ENCODE measurements at places on chromosomes 16 and 17.

GRCh38 chr16:13453938-13454553 lies 465.9 kb upstream of the ERCC4 start:
- DNase-seq: peak; percentile 56

DNA sequence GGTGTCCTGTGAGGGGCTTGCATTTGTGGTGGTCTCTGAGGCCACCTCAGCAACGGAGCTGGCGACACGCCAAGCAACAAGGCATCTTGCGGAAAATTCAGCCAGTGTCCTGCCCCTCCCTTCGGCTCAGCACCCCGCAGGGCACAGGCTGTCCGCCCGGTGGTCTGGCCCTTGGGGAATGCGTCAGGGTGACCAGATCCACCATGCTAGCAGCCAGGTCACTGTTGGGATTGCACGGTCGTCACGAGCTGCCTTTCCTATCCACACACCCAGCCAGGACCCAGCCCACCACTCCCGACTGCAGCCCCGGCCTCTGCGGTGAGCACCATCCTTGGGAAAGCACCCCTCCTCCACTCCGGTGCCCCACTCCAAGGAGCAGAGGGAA lies 221.2 kb downstream of the NTN1 start:
- no peak for DNase-seq

- peak; percentile 64 for DNase-seq
These were observed 8.0 kb downstream of the FLYWCH1 start for GRCh38 chr16:2919511-2920255.

DNA sequence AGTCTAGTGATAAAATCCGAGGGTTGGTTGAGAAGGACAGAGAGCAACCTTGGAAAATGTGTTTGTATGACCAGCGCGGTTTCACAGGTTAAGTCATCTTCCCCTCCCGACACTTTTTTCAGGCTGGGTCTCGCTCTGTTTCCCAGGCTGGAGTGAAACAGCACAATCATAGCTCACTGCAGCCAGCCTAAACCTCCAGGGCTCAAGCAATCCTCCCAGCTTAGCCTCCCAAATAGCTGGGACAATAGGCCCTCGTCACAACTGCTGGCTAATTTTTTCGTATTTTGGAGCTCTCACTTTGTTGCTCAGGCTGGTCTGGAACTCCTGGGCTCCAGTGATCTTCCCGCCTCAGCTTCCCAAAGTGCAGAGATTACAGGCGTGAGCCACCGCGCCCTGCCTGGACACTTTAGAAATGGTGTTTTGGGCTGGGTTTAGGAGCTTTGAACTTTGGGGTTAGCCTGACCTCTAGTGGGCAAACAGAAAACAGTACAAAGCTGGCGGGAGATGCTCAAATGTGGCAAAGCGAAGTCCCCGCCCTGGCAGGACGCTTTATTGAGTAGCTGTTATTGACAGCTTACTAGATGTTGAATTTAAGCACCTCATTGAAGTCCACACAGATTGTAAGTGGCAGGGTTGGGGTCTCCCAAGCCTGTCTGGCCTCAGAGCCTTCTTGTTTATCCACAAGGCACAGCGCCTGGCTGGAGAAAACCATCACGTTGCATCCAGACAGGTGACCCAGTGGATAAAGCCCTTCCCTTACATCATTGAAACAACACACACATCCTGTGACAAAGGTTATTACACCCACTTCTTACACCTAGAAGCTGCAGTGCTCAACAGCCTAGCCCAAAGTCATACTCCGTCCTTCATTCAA lies 34.7 kb upstream of the RBBP6 start:
- peak; percentile 64 for DNase-seq

DNA sequence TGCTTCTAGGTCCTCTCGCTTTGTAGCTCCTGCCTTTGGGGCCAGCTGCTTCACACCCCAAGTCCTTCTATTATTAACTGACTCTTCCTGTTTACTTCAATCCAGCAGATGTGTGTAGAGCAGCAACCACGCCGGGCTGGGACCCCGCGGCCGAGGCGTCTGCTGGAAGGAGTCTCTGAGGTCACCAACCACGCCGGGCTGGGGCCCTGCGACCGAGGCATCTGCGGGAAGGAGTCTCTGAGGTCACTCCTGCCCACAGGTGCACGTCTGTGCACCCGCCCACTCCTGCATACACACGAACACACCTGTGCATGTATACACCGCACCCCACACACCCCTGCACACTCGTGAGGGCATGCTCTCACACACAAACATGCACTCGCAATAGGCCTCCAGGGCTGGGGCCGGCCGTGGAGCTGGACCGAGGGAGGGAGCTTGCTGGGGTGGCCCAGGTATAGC lies 7.8 kb upstream of the TEX19 start:
- DNase-seq: no peak

- no peak for DNase-seq
These were observed 71.9 kb downstream of the N4BP1 start for GRCh38 chr16:48537909-48538745.

DNA sequence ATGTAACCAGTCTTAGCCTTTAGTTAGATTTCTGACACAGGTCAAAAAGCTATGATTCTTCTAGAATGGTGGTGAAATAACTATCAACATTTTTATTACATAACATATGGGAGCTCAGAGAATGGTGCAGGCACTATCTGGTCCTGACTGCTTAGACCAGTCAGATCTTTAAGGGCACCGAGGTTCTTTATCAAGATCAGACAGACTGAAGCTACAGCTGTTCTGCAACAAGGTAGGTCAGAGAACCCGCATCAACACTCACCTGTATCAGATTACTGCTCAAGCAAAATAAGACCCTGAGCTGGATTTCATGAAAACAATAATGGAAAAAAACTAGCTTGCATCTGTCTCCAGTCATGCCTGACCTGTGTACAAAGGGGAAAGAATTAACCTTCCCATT lies 160.4 kb downstream of the KCNJ2 start:
- DNase-seq: no peak
